ENCODE measurements at places on chromosomes 5 and 9. TPM values are rescaled to one million over a fixed set of nuclear protein-coding genes. Genes with fewer than 3 reads are reported as not detected.

Gene ORM2
- 46.0 TPM for total RNA-seq

Gene ACSL6
- total RNA-seq, result 0.19 TPM

Gene ADRB2
- total RNA-seq, result not detected

Gene PPWD1
- total RNA-seq, result 47.0 TPM

Gene RFK
- total RNA-seq, result 12.4 TPM

Gene SPATA31C1
- total RNA-seq, result not detected

Gene ZNF462
- total RNA-seq, result 36.8 TPM

Gene TLE1
- 17.9 TPM for total RNA-seq

Gene IFNK
- not detected for total RNA-seq

Gene PCDHA2
- not detected for total RNA-seq

Gene PCDHB10
- total RNA-seq, result 0.09 TPM

Gene THBS4
- not detected for total RNA-seq

Gene CER1
- not detected for total RNA-seq

Gene PCDHA9
- total RNA-seq, result not detected

Gene ACOT12
- total RNA-seq, result 1.4 TPM

Gene FBLL1
- total RNA-seq, result not detected

Gene C9orf43
- total RNA-seq, result 1.9 TPM

Gene CDH9
- not detected for total RNA-seq

Gene OBP2B
- total RNA-seq, result not detected

Gene TMEM171
- 0.86 TPM for total RNA-seq

Gene ANKRD18A
- total RNA-seq, result 2.6 TPM

Gene FAM163B
- not detected for total RNA-seq

Gene PHF24
- 0.12 TPM for total RNA-seq

Gene CCIN
- not detected for total RNA-seq

Gene AGXT2
- 0.21 TPM for total RNA-seq

Gene EQTN
- total RNA-seq, result not detected

Gene GLIPR2
- 1.9 TPM for total RNA-seq

Gene TEX48
- not detected for total RNA-seq

Gene RASGRF2
- total RNA-seq, result 23.5 TPM

Gene CCDC171
- total RNA-seq, result 1.1 TPM

Gene AGPAT2
- 77.1 TPM for total RNA-seq

Gene FOXD4L3
- not detected for total RNA-seq

Gene SLCO4C1
- total RNA-seq, result 1.3 TPM

Gene HRH2
- total RNA-seq, result not detected

Gene MSX2
- 64.4 TPM for total RNA-seq

Gene NR5A1
- not detected for total RNA-seq

Gene TMOD1
- 1.1 TPM for total RNA-seq

Gene PNPLA7
- total RNA-seq, result 1.8 TPM

Gene ZNF366
- not detected for total RNA-seq

Gene HAVCR2
- 0.41 TPM for total RNA-seq

Gene MORN5
- total RNA-seq, result not detected

Gene CCNO
- 3.9 TPM for total RNA-seq

Gene TRPM3
- total RNA-seq, result not detected

Gene FSTL4
- 2.7 TPM for total RNA-seq

Gene SLC22A4
- 1.7 TPM for total RNA-seq

Gene PLPPR1
- not detected for total RNA-seq

Gene DCTN4
- total RNA-seq, result 62.2 TPM

Gene SPATA6L
- total RNA-seq, result 2.4 TPM

Gene RNF180
- 0.61 TPM for total RNA-seq

Gene SLC6A3
- not detected for total RNA-seq

Gene PCDHGA7
- total RNA-seq, result 0.09 TPM

Gene CA9
- not detected for total RNA-seq

Gene PTBP3
- total RNA-seq, result 190 TPM

Gene SLC6A7
- total RNA-seq, result not detected

Gene TTC39B
- 7.6 TPM for total RNA-seq

Gene OR13D1
- total RNA-seq, result not detected

Gene PCA3
- not detected for total RNA-seq

Gene SEMA5A
- total RNA-seq, result 27.4 TPM

Data from Caco-2 (cell line).